ENCODE measurements at places on chromosomes 16 and 17. TPM values are rescaled to one million over a fixed set of nuclear protein-coding genes. Genes with fewer than 3 reads are reported as not detected.

GRCh38 chr16:68893710-68894705 is 50.7 kb downstream of the TANGO6 start:
- H3K27ac ChIP-seq, result no peak overlapping the region
- peak; percentile 9 for DNase-seq
- no peaks in the 10 kb centered on the region for H3K36me3 ChIP-seq

Gene TMIGD1
- total RNA-seq, result not detected

Gene MFSD11
- total RNA-seq, result 29.6 TPM

DNA sequence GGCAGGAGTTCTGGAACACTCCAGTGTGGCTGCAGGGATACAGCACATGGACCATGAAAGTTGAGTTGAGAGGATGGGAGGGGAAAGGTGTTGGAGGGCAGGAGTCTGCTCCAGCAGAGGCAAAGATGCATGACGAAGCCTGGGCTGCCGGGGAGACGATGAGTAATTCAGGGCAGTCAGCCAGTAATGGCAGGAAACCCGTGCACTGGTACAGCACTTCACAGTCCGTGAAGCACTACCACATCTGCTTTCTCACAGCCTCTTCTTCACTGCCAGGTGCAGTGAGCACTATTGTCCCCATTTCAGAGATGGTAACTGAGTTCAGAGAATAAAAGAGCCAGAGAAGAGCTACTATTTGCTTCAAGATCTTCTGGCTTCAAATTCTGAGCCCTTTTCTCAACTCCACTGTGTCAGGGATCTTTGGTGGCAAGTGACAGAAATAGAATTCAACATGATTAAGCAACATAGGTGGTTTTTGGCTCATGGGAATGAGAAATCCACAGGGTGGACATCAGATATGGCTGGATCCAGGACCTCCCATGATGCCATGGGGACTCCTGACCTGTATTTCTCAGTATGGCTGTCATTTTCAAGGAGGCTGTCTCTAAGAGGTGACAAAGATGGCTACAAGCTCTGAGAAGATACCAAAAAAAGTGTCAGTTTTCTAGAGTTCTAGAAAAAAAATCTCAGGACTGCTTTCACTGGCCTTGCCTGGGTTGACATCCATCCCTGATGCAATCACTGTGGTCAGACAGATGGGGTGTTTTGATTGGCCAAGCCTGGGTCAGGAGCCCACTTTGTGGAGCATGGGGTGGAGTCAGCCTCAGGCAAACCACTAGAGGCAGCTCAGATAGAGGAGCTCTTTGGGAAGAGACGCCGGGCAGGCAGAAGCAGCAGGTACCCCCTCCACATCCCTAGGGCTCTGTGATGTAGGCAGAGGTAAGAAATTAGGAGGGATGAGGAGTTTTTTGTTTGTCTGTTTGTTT is 24.7 kb downstream of the IL21R start:
- H3K27me3 ChIP-seq, result no peaks in the 10 kb centered on the region
- H3K36me3 ChIP-seq, result peaks cover 4% of the 10 kb centered on the region
- H3K27ac ChIP-seq, result peak overlapping the region; percentile 27
- H3K4me3 ChIP-seq, result no peak overlapping the region
- no peak for DNase-seq

Gene DOC2A
- 5.7 TPM for total RNA-seq

DNA sequence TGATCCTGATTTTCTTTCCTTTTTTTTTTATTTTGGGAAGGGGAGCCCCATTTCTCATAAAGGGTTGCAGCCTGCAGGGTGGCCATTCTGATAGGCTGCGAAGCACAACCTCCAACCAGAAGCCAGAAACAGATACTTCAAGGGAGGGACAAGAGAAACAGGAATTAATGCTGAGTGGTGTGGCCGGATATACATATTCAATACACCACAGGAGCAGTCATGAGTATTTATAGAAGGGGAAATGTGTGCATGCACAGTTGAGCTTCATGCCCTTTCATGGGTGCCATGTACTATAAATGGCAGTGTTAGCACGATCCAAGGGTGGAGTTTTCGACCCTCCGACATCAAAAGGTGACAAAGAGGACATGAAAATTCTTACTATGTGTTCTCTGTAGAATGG is 320.8 kb downstream of the CBLN1 start:
- H3K4me1 ChIP-seq, result no peaks in the 10 kb centered on the region
- DNase-seq, result no peak
- peaks cover 2% of the 10 kb centered on the region for H3K27me3 ChIP-seq
- H3K36me3 ChIP-seq, result no peaks in the 10 kb centered on the region

GRCh38 chr16:80323187-80323807 is 217.5 kb upstream of the DYNLRB2 start:
- no peak for DNase-seq
- peaks cover 18% of the 10 kb centered on the region for H3K4me1 ChIP-seq
- H3K36me3 ChIP-seq, result no peaks in the 10 kb centered on the region
- H3K27ac ChIP-seq, result no peak overlapping the region

Gene HIGD1B
- not detected for total RNA-seq

GRCh38 chr17:65797101-65797500 is 235.7 kb upstream of the AXIN2 start:
- H3K27me3 ChIP-seq, result no peaks in the 10 kb centered on the region
- no peaks in the 10 kb centered on the region for H3K4me1 ChIP-seq
- no peak overlapping the region for H3K4me3 ChIP-seq
- no peak for DNase-seq
- peaks cover 16% of the 10 kb centered on the region for H3K36me3 ChIP-seq

DNA sequence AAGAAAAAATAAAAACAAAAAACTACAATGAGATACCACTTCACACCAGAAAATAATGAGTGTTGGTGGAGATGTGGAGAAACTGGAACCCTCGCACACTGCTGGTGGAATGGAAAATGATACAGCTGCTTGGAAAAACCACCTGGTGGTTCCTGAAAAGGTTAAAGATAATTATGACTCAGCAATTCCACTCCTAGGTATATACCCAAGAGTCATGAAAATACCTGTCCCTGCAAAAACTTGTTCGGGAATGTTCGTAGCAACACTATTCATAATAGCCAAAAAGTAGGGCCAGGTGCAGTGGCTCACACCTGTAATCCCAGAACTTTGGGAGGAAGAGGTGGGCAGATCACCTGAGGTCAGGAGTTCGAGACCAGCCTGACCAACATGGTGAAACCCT is 8.1 kb upstream of the ITGAE start:
- no peaks in the 10 kb centered on the region for H3K27me3 ChIP-seq
- H3K27ac ChIP-seq, result no peak overlapping the region
- no peak for DNase-seq
- H3K4me3 ChIP-seq, result no peak overlapping the region
- peaks cover 3% of the 10 kb centered on the region for H3K36me3 ChIP-seq
- H3K4me1 ChIP-seq, result no peaks in the 10 kb centered on the region

All from neural crest cell (in vitro differentiated cells).